ENCODE measurements at places on chromosomes 13 and 19.

DNA sequence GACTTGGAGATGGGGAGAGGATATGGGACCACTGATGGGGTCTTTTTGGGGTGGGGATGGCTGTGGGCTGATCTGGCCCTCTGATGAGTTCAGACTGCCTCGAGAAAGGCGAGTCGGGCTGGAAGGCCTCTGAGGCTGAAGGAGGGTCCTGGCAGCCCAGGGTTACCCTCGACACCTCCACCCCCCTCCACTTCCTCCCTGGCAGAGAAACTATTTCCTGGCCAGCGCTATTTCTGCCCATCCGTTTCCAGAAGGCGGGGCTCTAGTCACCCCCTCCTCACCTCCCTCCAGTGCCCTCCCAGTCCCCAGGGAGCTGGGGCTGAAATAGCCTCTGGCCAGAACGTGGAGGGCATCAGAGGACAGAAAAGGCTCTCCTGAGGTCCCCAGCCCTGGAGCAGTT is 9.7 kb downstream of the EXOC3L2 start:
- DNase-seq = peak; percentile 66

DNA sequence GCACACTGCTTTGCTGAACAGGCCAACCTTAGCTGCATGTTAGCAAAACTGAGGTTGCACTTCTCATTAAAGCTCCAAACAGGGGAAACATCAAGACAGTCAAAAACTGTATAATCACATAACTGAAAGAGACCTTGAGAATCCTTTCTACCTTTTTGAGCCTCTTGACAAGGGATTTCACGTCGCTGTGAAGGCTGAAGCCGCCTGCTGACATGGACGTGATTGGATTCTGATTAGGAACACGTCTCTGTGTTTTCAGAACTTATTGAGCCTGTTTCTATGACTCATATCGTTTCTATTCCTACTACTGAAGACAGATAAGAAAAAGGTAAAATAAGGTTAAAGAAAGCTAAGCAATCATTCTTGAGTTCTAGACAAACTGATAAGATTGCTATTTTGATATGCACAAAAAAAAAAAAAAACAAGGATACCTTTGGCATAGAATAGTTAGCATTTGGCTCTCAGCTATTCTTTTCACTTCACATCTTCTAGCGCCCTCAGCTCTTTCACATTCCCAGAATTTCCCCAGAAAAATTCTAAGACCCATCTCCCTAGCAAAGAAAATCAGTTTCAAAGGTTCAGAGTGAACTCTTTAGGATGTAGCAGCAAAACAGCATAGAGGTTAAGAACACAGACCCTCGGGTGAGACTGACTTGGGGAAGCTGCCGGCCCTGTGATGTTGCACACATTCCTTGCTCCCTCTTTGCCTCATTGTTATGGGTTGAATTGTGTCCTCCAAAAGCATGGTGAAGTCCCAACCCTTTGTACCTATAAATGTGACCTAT is 81.6 kb downstream of the DOCK9 start:
- DNase-seq = no peak

DNA sequence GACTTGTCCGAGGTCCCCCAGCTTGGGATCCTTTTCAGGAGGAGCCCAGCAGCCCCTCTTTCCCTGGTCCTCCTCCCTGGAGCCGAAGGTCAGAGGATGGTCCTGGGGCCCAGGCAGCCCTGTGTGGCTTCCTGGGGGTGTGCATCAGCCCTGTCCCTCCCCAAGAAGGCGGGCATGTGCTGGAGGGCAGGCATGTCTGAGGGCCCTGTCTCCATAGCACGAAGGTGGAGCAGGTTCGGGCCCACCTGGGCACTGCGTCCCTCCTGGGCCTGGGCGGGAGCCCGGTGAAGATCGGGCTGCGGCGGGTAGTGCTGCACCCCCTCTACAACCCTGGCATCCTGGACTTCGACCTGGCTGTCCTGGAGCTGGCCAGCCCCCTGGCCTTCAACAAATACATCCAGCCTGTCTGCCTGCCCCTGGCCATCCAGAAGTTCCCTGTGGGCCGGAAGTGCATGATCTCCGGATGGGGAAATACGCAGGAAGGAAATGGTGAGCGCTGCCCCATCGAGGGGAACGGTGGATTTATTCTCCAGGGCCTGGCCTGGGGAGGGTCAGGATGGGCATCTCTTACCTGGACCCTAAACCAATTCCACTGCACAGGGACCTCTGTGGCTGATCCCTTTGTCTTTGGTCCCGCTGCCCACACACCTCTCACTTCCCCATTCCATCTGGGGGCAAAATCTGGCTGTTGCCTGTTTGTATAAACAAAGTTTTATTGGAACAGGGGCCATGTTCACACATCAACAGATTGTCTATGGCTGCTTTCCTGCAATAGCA is 10.9 kb downstream of the TIMM13 start:
- DNase-seq = no peak

- DNase-seq = no peak
Observed at GRCh38 chr19:43574424-43575155, 737 bp downstream of the XRCC1 start.

DNA sequence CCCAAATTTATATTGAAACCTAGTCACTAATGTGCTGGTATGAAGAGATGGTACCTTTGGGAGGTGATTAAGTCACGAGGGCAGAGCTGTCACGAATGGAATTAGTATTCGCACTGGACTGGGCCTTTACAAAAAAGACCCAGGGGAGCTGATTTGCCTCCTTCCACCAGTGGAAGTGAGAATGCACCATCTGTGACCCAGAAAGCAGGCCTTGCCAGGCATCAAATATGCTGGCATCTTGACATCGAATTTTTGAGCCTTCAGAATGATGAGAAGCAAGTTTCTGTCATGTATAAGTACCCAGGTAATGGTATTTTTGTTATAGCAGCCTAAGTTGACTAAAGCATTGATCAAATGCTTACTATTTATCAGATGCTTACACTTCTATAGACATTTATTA is 373.6 kb downstream of the FGF14 start:
- DNase-seq = no peak

- no peak for DNase-seq
Observed at GRCh38 chr19:46599716-46600373, 1.3 kb upstream of the CALM3 start.

DNA sequence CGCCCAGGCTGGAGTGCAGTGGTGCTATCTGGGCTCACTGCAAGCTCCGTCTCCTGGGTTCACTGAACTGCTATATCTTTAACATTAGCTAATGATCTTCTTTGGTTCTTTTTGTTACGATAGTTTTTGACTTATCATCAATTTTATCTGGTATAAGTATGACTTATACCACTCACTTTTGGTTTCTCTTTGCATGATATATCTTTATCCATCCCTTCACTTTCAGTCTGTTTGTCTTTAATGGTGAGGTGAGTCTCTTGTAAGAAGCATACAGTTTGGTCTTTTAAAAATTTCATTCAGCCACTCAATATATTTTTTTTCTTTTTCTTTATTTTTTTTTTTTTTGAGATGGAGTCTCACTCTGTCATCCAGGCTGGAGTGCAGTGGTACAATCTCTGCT is 58.4 kb downstream of the ADGRE1 start:
- no peak for DNase-seq

DNA sequence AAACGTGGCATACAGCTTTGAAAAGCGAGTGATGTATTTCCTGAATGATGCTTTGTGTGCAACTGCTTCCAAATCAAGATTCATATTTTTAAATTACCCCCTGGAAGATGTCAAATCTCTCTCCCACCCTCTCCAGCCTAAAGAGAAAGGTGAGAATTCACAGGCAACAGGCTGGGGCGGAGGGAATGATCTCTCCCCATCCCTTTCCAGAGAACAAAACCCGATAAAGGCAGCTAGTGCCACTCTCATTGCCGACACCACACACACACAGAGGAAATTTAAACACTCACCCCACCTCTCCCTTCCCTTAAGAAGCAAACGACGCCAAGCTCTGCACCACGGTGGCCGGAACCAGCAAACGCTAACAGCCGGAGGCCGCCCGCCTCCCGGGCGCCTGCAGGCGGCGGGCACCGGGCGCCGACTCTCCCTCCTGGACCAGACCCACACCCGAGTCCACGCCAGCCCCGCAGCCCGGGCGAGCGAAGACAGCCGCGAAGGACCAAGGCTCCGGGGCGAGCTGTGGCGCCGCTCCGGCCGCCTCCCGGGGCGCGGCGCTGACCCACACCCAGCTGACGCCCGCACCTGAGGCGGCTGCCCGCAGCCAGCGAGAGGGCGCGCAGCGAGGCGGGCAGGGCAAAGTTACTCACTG is 477 bp downstream of the LNX2 start:
- DNase-seq = peak; percentile 82

DNA sequence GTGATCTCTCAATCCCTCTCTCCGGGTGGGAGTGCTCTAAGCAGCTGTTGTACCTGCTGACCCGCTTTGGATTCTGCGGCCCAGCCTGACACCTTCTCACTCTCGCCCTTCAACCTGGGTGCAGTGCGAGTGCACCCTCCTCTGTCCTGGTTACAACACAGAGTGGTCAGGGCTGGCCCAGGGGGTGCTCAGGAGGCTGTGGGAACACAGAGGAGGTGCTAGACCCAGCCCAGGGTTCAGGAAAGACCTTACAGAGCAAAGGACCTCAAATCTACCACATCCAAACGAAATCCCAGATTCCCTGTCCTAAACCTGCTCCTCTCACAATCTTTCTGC is 23.7 kb downstream of the ZNF175 start:
- no peak for DNase-seq

DNA sequence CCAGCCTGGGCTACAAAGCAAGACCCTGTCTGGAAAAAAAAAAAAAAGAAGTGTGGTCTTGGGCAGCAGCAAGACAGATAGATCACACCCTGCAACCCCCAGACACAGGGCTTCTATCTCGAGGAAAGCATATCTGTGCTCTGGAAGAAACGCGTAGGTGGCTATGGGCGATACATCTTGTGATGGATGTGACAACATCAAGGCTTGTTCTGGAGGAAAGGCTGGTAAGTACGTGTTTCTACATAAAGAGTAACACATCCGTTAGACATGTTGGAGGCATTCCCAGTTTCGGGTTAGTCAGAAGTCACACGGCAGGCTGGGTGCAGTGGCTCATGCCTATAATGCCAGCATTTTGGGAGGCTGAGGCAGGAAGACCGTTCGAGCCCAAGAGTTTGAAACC is 6.6 kb upstream of the DHDH start:
- DNase-seq = peak; percentile 58

DNA sequence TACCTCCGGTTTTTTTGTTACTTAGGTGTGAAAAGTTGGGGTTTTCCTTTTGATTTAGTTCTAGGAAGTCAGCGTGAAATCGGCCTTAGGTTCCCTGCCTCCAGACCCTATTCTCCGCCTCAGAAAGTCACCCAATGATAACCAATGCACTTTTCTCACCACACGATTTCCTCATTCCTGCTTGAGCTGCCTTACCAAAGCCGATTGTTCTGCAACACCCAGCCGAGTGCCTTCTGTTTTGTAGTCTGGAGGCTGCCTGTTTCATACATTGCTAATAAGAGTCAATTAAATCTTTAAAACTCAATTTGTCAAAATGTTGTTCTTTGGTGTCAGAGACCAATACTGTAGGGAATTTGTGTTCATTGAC is 39.7 kb downstream of the GJA3 start:
- no peak for DNase-seq

- DNase-seq = no peak
Observed at GRCh38 chr19:45821103-45821521, 6.0 kb upstream of the RSPH6A start.

DNA sequence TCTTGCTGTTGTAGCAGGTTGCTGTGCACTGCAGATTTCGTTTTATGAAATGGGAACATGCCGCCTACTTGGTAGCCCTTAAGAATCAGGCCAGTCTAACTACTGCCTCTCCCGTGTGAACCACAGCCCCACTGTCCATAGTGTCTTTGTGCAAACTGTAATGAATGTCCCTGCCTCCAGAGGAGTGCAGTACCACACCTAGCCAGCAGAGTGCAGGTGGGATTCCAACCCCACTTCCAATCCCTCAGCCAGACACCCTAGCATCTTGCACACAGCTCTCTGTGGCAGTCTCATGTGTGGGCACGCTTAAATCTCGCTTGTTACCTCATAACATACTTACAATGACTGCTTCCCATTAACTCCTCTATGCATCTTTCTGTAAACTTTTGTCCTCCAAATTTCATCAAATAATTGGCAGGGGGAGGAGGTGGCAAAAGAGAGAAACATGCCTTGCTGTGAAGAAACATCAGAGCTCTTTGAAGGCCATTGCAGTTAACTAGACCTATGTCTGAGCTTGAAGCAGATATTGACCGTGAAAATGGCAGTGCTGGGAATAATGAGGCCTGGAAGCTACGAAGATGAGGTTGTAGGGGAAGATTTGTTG is 47.2 kb downstream of the ZAR1L start:
- no peak for DNase-seq

- no peak for DNase-seq
Observed at GRCh38 chr13:73696713-73697112, 437.5 kb downstream of the KLF12 start.

DNA sequence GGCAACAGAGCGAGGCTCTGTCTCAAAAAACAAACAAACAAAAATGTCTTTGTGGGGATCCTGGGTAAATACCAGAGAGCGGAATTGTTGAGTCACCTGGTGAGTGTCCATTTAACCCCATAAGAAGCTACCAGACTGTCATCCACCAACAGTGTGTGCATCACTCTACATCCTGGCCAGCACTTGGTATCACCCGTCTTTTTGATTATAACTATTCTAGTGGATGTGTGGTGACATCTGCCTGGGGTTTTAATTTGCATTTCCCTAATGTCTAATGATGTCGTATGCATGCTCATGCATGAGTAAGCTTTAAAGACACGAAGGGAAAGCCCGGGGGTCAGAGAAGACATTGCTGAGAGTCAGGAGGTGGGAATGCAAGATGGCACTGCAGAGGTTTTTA is 126.7 kb upstream of the MRI1 start:
- DNase-seq = no peak

- DNase-seq = no peak
Observed at GRCh38 chr19:50590191-50590590, 22.0 kb upstream of the LRRC4B start.

- DNase-seq = peak; percentile 75
Observed at GRCh38 chr19:49677901-49678674, 1.0 kb downstream of the PRMT1 start.

DNA sequence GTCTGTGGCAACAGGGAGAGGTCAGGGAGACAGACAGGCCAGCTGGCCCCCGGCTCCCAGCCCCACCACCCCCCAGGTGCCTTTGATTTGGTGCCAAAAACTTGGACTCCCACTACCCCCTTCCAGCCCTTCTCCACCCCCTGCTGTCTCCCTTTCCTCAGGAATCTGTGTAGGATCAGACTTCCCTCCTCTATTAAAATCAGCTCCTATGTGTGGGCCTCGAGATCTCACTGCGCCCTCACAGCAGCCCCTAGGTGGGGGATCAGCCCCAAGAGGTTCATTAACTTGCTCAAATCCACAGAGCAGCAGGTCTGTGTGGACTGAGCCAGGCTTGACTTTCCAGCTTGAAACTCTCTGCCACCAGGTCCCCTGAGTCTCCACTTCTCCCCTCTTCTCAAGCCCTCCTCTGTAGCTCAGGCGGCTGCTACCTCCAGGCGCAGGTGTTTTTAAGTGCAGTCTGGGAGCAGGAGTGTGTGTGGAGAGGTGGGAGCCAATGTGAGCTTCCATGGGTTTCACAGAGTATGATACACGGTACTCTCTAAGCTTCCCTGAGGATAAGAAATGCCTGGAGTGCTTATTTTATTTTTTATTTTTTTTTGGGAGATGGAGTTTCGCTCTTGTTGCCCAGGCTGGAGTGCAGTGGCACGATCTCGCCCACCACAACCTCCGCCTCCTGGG is 1.7 kb downstream of the GAPDHS start:
- DNase-seq = no peak

Data from right cardiac atrium (tissue), 5 donors.